ENCODE measurements at places on chromosomes 6 and 20.

DNA sequence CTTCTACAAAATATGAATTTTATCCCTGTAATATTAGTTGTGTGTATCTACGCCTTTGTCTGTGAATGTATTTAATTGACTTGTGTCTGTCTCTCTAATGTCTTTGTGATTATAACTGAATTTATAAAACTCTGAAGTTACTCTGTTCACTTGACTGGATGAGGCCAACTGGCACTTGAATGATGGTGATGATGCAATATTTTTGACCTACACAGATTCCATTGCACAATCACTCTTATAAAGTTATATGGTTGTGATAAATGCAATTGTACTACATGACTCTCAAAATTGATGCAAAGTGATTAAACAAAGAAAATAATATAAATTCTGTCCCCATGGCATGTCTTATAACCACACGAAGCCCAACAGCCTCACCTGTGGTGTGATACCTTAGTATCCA is 287.3 kb upstream of the PLN start:
- no peak for DNase-seq

- DNase-seq = no peak
Measured at GRCh38 chr6:16904957-16905356, 143.7 kb upstream of the ATXN1 start.

GRCh38 chr6:43103253-43103876 is 27.3 kb downstream of the PTK7 start:
- no peak for DNase-seq

DNA sequence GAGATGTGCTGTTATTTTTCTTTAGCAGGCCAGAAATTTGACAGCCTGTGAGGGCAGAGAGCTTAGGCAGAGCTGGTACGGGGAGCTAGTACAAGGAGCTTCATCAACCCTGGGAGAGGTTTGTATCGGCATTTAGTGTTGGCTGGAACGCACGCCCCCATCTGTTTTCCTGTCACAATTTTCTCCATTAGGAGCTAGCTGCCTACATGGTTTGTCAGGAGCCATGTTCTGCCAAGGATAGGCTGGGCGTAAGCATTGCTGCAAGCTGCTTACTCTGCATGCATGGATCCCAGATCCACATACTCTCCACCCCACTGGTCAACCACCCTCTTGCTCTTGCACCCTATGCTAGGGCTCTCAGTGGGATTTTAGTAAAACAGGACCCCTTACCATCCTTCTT is 449.0 kb upstream of the CHD6 start:
- DNase-seq = no peak

- no peak for DNase-seq
Measured at GRCh38 chr6:88698661-88699060, 264.8 kb downstream of the RNGTT start.
